Natural killer cell treated with Interleukin-12 subunit alpha and Interleukin-12 subunit beta and Interleukin-15 and Interleukin-18, amount 100 ng/mL, for 72 hours (primary cell): ENCODE measurements at places on chromosomes 12 and 14. TPM values are rescaled to one million over a fixed set of nuclear protein-coding genes. Genes with fewer than 3 reads are reported as not detected.

DNA sequence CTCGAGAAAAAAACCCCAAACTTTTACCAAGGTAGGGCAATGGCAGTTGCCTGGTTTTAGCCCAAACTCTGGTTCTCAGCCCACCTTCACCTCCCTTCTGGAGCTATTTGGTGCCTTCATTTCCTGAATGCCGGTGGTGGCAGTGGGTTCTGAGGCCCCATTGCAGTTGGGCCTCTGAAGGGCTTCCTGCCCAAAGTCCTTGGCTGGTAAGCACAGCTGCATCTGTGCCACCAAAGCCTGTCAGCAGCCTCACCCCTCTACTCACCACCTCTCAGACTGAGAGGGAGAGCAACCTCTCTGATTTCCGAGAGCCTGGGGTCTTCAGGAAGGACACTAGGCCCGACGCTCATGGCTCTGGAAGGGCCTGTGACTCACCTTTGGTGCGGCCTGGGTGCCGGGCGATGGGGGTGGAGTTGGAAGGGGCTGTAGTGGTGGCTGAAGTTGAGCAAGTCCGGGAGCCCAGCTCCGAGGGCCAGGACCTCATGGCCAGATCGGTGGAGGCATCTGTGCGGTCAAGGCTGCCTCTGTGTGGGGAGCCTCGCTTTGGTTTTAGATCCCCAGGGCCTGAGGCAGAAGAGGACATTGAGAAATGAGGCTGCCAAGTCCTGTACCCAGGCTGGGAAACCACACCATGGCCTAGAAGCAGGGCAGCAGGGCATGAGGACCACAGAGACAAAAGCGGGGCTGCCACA, 38.6 kb upstream of the GPR68 start:
- peaks cover 30% of the 10 kb centered on the region for H3K36me3 ChIP-seq
- no peak overlapping the region for H3K4me3 ChIP-seq
- no peaks in the 10 kb centered on the region for H3K27me3 ChIP-seq
- peak overlapping the region; percentile 51 for H3K27ac ChIP-seq
- DNase-seq = peak; percentile 61

GRCh38 chr14:29668201-29668600, 259.4 kb downstream of the PRKD1 start:
- no peaks in the 10 kb centered on the region for H3K36me3 ChIP-seq
- no peak overlapping the region for H3K4me3 ChIP-seq
- H3K27ac ChIP-seq = no peak overlapping the region
- no peaks in the 10 kb centered on the region for H3K27me3 ChIP-seq

- H3K27ac ChIP-seq = no peak overlapping the region
- no peak overlapping the region for H3K4me3 ChIP-seq
- peaks cover 13% of the 10 kb centered on the region for H3K4me1 ChIP-seq
- H3K36me3 ChIP-seq = no peaks in the 10 kb centered on the region
These were observed 87.4 kb downstream of the OTOGL start for GRCh38 chr12:80186727-80187217.

DNA sequence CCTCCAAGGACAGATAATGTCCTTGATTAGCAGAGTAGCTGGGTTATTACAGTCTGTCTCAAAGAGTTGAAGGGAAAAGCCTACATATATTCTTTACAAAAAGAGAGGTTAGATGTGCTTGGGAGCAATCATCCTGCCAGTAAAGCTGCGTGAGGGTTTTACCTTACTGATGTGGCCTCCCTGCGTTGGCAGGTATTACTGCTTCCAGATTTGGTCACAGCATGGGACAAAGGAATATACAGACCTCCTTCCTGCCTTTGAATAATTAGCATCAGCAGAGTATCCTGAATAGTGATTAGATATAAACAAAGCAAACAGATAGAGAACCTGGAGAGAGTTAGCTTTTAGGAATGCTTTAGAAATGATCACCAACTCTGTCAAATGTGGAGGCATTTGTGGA, 69.6 kb downstream of the TMTC2 start:
- no peak for DNase-seq
- no peaks in the 10 kb centered on the region for H3K36me3 ChIP-seq

DNA sequence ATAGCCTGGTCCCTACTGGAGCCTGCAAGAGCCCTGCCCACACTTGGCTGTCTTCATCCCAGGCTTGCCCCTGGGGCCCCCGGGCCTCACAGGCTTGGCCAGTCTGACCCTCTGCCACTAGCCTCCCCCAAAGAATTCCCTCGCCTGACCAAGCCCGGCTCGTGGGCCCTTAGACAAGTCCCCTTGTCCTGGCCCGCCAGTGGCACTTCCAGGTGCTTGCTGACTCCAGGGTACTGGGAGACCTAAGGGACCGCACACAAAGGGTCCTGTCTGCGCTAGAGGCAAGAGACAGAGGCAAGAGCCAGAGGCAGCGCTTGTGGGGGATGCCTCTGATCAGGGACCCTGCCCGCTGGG, 5.0 kb downstream of the BTBD6 start:
- DNase-seq = no peak
- H3K27ac ChIP-seq = no peak overlapping the region
- H3K36me3 ChIP-seq = no peaks in the 10 kb centered on the region
- H3K4me1 ChIP-seq = peaks cover 17% of the 10 kb centered on the region
- H3K4me3 ChIP-seq = no peak overlapping the region

GRCh38 chr12:86735851-86736250, 479.7 kb upstream of the MGAT4C start:
- H3K36me3 ChIP-seq = peaks cover 5% of the 10 kb centered on the region
- H3K4me3 ChIP-seq = no peak overlapping the region
- H3K4me1 ChIP-seq = no peaks in the 10 kb centered on the region
- no peaks in the 10 kb centered on the region for H3K27me3 ChIP-seq
- no peak for DNase-seq

DNA sequence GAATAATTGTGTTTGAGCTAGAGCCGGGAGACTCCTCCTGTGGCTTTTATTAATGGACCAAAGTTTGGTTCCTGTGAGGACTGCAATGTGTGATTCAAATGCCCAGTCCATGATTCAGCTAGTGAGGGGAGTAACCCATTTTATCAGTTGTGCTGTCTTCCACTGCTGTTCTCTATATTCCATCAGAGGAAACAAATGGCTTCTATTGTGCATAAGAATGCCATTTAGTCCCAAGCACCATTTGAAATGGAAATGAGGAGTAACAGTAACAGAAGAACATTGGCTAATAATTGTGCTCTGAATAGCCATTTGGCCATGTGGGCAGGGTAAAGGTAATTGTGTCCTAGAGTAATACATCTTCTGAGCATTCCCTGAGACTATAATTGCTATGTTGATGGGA, 642.7 kb downstream of the DIO2 start:
- no peak overlapping the region for H3K27ac ChIP-seq
- no peaks in the 10 kb centered on the region for H3K4me1 ChIP-seq
- no peaks in the 10 kb centered on the region for H3K36me3 ChIP-seq
- H3K27me3 ChIP-seq = no peaks in the 10 kb centered on the region
- H3K4me3 ChIP-seq = no peak overlapping the region
- no peak for DNase-seq

DNA sequence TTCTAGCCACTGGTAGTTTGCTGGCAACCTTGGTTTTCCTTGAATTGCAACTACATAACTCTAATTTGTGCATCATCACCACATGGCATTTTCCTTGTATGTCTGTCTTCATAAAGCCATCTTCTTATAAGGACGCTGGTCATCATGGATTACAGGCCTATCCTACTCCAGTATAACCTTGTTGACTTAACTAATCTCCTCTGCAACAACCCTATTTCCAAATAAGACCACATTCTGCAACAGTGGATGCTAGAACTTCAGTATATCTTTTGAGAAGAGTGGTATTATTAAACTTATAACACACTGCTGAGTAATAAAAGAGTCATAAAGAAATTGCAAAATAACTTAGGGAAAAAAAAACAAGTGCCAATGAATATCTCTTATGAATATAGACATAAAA, 511.8 kb upstream of the FOXG1 start:
- H3K4me3 ChIP-seq = no peak overlapping the region
- H3K4me1 ChIP-seq = no peaks in the 10 kb centered on the region
- no peak overlapping the region for H3K27ac ChIP-seq
- DNase-seq = no peak

- H3K4me1 ChIP-seq = peaks cover 40% of the 10 kb centered on the region
- peak overlapping the region; percentile 86 for H3K4me3 ChIP-seq
- peak overlapping the region; percentile 94 for H3K27ac ChIP-seq
- DNase-seq = no peak
- H3K27me3 ChIP-seq = peaks cover 2% of the 10 kb centered on the region
These were observed 127.7 kb upstream of the MAX start for GRCh38 chr14:65229748-65230728.

DNA sequence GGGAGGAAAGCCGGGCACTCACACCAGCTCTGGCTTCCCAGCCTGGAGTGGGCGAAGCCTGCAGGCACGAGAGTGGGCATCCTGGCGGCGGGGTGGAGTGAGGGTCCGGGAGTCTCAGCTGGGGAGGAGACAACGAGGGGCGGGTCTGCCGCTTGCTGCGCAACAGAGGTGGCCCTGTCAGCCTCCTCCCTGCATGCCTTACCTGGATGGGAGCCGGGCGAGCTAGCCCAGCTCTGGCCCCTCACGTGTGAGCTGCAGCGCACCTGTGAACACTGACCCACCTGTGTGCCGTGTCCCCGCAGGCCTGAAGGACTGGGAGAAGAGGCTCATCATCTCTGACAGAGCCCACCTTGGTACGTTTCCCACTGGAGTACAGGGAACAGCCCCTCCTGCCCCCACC, 13.9 kb upstream of the SIVA1 start:
- no peak overlapping the region for H3K4me3 ChIP-seq
- no peak for DNase-seq
- no peak overlapping the region for H3K27ac ChIP-seq

DNA sequence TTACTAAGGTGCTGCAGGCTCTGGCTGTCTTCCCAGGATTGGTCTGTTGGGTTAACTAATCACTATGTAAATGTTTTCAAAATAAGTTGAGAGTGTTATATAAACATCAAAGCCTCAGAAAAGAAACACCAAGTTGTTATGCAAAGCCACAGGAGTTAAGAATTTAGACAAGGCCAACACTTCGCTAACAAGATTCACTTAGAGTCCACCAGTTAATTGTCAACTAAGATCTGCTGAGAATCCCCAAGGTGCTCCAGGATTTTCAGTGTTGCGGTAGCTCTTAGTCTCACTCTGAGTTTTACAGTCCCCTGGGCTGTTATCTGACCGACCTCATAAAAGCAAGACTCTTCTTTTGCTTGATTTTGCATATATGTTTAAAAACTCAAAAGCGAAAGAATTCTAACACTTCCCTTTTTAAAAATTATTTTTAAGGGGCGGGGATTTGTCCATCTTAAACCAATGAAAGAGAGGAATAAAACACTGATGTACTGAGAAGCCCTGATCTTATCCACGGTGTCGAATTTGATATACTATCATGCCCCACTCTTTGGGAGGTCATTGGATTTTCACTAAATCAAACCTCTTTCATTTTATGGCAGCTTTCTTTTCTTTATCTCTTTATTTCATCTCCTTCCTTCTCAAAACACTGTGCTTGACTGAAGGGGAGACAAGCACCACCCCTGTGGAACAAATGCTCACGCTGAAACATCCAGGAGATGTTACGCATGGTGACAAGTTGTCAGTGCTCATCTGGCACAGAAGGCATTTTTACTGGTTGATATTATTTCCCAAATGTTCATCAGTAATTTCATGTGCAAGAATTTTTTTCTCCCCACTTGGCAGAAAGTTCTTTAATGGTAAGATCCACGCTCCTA, 7.0 kb downstream of the NIN start:
- peak overlapping the region; percentile 84 for H3K4me3 ChIP-seq
- DNase-seq = no peak
- H3K4me1 ChIP-seq = peaks cover 69% of the 10 kb centered on the region
- H3K27me3 ChIP-seq = no peaks in the 10 kb centered on the region

GRCh38 chr14:22668863-22669262, 24.7 kb upstream of the OR6J1 start:
- no peak overlapping the region for H3K27ac ChIP-seq
- no peaks in the 10 kb centered on the region for H3K36me3 ChIP-seq
- H3K4me3 ChIP-seq = no peak overlapping the region
- H3K27me3 ChIP-seq = no peaks in the 10 kb centered on the region
- no peaks in the 10 kb centered on the region for H3K4me1 ChIP-seq
- DNase-seq = no peak

DNA sequence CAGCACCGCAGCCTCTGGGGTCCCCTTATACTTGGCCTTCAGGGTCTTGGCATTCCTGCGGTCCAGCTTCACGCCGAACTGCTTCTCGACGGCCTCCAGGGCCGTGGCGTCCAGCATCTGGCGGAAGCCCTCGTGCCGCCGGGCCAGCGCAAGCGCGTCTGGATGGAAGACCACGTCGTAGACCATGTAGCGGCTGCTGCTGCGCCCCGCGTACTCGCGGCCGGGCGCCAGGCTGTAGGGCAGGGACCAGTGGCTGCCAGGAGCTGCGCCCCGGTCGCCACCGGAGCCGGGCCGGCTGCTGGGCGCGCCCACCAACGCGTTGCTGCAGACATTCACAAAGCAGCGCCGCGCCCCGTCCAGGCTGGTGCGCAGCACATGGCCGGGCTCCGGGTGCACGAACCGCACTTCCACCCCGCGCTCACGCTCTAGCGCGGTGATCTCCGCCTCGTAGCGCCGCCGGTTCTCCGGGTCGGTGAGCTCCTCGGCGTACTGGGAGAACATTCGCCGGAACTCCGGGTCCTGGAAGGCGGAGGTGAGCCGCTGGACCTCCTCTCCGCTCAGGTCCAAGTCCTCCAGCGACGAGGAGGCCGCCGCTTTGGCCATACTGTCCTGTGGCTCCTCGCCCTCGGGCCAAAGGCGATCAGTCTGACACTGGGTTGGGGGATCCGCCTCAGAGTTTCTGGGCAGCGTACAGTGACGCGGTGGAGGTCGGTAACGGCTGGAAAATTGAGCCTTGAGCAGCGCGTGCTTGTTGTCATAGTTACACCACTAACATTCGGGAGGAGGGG, at the start of gene DNAAF2:
TSS of gene DNAAF2 (minus strand) at position 698 of the 788 bp plus-strand sequence. CDS start at position 603, 95 bp downstream.
- H3K36me3 ChIP-seq = peaks cover 24% of the 10 kb centered on the region
- peak; percentile 68 for DNase-seq
- H3K4me3 ChIP-seq = peak within 1 kb of the TSS; percentile 99
- H3K27me3 ChIP-seq = no peaks in the 10 kb centered on the region
- peaks cover 26% of the 10 kb centered on the region for H3K4me1 ChIP-seq

- DNase-seq = no peak
- no peaks in the 10 kb centered on the region for H3K36me3 ChIP-seq
- H3K27ac ChIP-seq = no peak overlapping the region
- H3K4me1 ChIP-seq = no peaks in the 10 kb centered on the region
These were observed 27.6 kb downstream of the NT5DC3 start for GRCh38 chr12:103813426-103813825.

- peaks cover 6% of the 10 kb centered on the region for H3K36me3 ChIP-seq
- no peak overlapping the region for H3K27ac ChIP-seq
- H3K4me3 ChIP-seq = no peak overlapping the region
- DNase-seq = no peak
These were observed 127.2 kb downstream of the RBM19 start for GRCh38 chr12:113838896-113839295.

- H3K4me1 ChIP-seq = no peaks in the 10 kb centered on the region
- no peaks in the 10 kb centered on the region for H3K36me3 ChIP-seq
- H3K4me3 ChIP-seq = no peak overlapping the region
- DNase-seq = no peak
- H3K27ac ChIP-seq = no peak overlapping the region
These were observed 18.1 kb downstream of the PPM1H start for GRCh38 chr12:62916632-62917425.

The SERPINA10 gene
- not detected for total RNA-seq

The RAD9B gene
- total RNA-seq = 0.45 TPM

The STAC3 gene
- 6.1 TPM for total RNA-seq

The SMIM41 gene
- total RNA-seq = not detected

The KERA gene
- not detected for total RNA-seq

The PARPBP gene
- total RNA-seq = 46.9 TPM

The ESR2 gene
- 0.64 TPM for total RNA-seq

The GLT8D2 gene
- 0.33 TPM for total RNA-seq

The SERPINA5 gene
- not detected for total RNA-seq
